Panc1 (cell line): ENCODE measurements at places on chromosomes 12 and 14. TPM values are rescaled to one million over a fixed set of nuclear protein-coding genes. Genes with fewer than 3 reads are reported as not detected.

DNA sequence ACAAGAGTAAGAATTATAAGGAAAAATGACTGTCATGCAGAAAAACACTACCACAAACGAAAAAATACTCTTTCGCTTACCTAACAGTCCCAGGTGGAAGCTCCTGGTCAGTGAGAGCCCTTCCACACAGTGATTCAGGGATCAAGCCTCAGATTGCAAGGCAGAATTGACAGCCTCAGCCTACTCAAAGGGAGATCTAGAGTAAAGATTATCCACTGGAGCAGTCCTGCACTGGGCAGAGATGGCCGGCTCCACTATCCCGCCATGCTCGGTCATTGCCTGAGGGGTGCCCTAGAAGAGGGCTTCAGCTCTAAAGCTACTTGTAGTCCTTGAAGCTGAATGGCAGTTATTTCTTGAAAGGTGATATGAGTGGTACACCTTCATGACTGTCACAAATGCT lies 174.7 kb downstream of the TTC8 start:
- no peak overlapping the region for H3K27ac ChIP-seq
- H3K4me3 ChIP-seq, result no peak overlapping the region
- H3K36me3 ChIP-seq, result no peaks in the 10 kb centered on the region
- no peak for DNase-seq
- no peaks in the 10 kb centered on the region for H3K27me3 ChIP-seq

- no peak overlapping the region for H3K27ac ChIP-seq
- H3K36me3 ChIP-seq, result peaks cover 12% of the 10 kb centered on the region
- H3K4me1 ChIP-seq, result no peaks in the 10 kb centered on the region
- H3K27me3 ChIP-seq, result no peaks in the 10 kb centered on the region
- no peak overlapping the region for H3K4me3 ChIP-seq
Measured at GRCh38 chr12:48936379-48936979, 11.2 kb upstream of the FKBP11 start.

DNA sequence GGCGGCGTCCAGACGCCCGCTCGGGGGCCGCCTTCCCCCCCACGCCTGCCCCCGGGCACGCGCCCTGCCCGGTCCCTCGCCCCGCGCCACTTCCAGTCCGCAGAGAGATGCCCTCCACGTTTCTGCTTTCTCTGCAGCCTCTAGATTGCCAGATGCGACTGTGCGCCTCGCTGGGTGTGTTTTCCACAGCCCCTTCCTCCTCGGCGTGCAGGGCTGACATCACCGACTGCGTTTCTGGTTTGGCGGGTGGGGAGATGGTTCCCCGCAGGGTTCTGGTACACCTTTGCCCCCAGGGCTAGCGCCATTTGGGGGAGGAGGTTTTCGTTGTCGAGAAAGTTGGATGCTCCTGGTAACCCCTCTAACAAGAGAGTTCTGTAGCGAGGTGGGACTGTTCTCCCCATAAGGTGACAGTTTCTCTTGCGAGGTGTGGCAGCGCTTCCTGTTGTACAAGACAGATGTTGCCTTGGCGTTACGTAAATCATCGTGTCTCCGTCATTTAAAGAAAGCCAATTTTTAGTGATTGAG lies 1.5 kb downstream of the CALM1 start:
- peaks cover 18% of the 10 kb centered on the region for H3K36me3 ChIP-seq
- no peaks in the 10 kb centered on the region for H3K27me3 ChIP-seq
- peak overlapping the region; percentile 61; the same call in 1 of the 2 replicates for H3K27ac ChIP-seq
- H3K4me1 ChIP-seq, result peaks cover 11% of the 10 kb centered on the region
- H3K4me3 ChIP-seq, result peak overlapping the region; percentile 92

The ACVRL1 gene
- total RNA-seq, result 0.36 TPM

GRCh38 chr14:70888681-70889175 lies 18.5 kb upstream of the PCNX1 start:
- no peak for DNase-seq
- no peaks in the 10 kb centered on the region for H3K4me1 ChIP-seq
- H3K4me3 ChIP-seq, result no peak overlapping the region

- no peak overlapping the region for H3K27ac ChIP-seq
- peaks cover 4% of the 10 kb centered on the region for H3K4me1 ChIP-seq
- DNase-seq, result no peak
- no peaks in the 10 kb centered on the region for H3K36me3 ChIP-seq
- no peaks in the 10 kb centered on the region for H3K27me3 ChIP-seq
Measured at GRCh38 chr14:77265561-77266335, 5.3 kb downstream of the NGB start.
